ENCODE measurements at places on chromosomes 6 and 20. TPM values are rescaled to one million over a fixed set of nuclear protein-coding genes. Genes with fewer than 3 reads are reported as not detected.

Gene RNF182
- 1.1 TPM for total RNA-seq

Gene PNLDC1
- not detected for total RNA-seq

Gene FAM184A
- total RNA-seq: 10.5 TPM

Gene E2F1
- total RNA-seq: 3.8 TPM

Gene TRDN
- total RNA-seq: under 0.01 TPM

Gene ZNF391
- 8.9 TPM for total RNA-seq

Gene SMPD2
- total RNA-seq: 10.0 TPM

Gene OR2B2
- not detected for total RNA-seq

Gene GTSF1L
- total RNA-seq: not detected

Gene JAG1
- total RNA-seq: 69.7 TPM

Gene SLC18B1
- total RNA-seq: 10.1 TPM

Gene ABCC10
- total RNA-seq: 16.9 TPM

Gene PGC
- total RNA-seq: not detected

Gene TRIM31
- total RNA-seq: not detected

Gene ACTL10
- 1.7 TPM for total RNA-seq

Gene HSP90AB1
- 1,051 TPM for total RNA-seq

Gene CTSA
- 156 TPM for total RNA-seq

Gene EEF1A2
- total RNA-seq: 0.57 TPM

Gene C6orf141
- 0.83 TPM for total RNA-seq

Gene OOEP
- total RNA-seq: not detected

Gene PHACTR3
- total RNA-seq: 9.1 TPM

Gene KATNA1
- 19.0 TPM for total RNA-seq

Gene STMND1
- not detected for total RNA-seq

Gene MICB
- total RNA-seq: 1.3 TPM

Gene CAGE1
- total RNA-seq: not detected

Gene THBS2
- 72.8 TPM for total RNA-seq

Gene ITCH
- 53.7 TPM for total RNA-seq

Gene BTN2A1
- 9.0 TPM for total RNA-seq

Gene RBPJL
- total RNA-seq: 0.36 TPM

Gene STX11
- total RNA-seq: 6.0 TPM

Gene SLC35D3
- total RNA-seq: not detected

Gene SLC17A2
- not detected for total RNA-seq

Gene C6orf163
- total RNA-seq: 2.8 TPM

Gene DNAH8
- total RNA-seq: under 0.01 TPM

Gene ACOT13
- 9.8 TPM for total RNA-seq

Gene B3GAT2
- not detected for total RNA-seq

Gene ABHD16B
- total RNA-seq: not detected

Gene HLA-DOA
- total RNA-seq: 3.0 TPM

Gene C20orf141
- not detected for total RNA-seq

Gene RIPOR3
- 22.7 TPM for total RNA-seq

Gene LGSN
- not detected for total RNA-seq

Gene OR2J1
- not detected for total RNA-seq

Gene EPHA7
- 1.9 TPM for total RNA-seq

Gene RAET1E
- total RNA-seq: 0.37 TPM

Gene ADRM1
- 56.3 TPM for total RNA-seq

Gene CCDC170
- total RNA-seq: 11.0 TPM

Measured in ovary (tissue), 10 donors.